H1 (cell line): ENCODE measurements at places on chromosomes 16 and 17.

DNA sequence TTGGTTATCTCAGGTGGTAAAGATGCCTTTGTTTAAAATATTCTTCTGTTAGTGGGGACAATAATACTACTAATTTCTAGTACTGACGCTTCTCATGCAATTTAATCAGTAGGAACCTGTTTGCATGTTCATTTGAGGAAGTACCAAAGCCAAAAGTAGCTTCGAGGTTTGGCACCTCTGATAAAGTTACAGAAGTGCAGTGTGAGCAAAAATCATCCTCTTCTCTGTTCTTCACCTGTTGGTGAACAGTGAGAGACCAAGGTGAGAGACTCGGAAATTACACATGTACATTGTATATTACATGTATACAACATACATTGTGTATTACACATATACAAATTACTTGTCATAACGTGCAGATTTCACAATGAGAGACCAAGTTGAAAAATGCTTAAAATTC is 404.6 kb downstream of the MAF start:
- DNase-seq = no peak

- no peak for DNase-seq
Measured at GRCh38 chr16:81029930-81030604, 5.6 kb upstream of the ATMIN start.

- DNase-seq = peak; percentile 94
Measured at GRCh38 chr17:49707608-49708514, at the start of gene SLC35B1. Gene SLC35B1 (minus strand): TSS chr17:49707964. CDS start chr17:49707833, 131 bp downstream.

DNA sequence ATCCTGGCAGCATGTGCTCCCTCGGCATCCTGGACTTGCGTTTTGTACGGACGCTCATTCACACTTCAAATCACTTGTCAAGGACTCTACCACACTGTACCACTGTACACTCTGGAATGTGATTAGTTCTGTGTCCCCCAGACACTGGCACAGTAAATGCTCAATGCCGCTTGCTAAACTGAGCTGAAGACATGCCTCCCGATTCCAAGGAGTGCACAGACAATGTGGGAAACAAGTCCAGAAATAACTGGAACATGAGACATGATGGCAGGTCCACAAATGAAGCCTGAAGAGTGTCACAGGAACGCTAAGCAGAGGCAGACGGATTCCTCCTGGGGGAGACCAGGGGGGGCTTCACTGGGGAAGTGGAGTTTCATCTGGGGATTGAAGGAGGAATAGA is 22.1 kb downstream of the HIC1 start:
- DNase-seq = no peak

- no peak for DNase-seq
Measured at GRCh38 chr16:25027781-25028180, 12.6 kb upstream of the ARHGAP17 start.

GRCh38 chr16:88812513-88813268 is 963 bp upstream of the APRT start:
- DNase-seq = no peak

DNA sequence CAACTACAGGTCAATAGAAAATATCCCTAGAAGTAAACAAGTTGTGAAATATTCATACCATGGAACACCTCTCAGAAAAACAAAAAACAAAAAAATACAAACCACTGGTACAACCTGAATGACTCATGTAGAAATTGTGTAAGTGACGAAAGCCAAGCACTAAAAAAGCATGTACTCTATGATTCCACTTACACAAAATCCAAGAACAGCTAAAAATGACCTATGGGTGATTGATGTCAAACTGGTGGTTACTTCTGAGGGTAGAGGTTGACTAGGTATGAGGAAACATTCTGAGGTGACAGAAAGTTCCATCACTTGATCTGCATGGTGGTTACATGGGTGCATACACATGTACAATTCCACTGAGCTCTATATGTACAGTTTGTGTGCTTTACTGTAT is 31.1 kb downstream of the DHRS7C start:
- no peak for DNase-seq

DNA sequence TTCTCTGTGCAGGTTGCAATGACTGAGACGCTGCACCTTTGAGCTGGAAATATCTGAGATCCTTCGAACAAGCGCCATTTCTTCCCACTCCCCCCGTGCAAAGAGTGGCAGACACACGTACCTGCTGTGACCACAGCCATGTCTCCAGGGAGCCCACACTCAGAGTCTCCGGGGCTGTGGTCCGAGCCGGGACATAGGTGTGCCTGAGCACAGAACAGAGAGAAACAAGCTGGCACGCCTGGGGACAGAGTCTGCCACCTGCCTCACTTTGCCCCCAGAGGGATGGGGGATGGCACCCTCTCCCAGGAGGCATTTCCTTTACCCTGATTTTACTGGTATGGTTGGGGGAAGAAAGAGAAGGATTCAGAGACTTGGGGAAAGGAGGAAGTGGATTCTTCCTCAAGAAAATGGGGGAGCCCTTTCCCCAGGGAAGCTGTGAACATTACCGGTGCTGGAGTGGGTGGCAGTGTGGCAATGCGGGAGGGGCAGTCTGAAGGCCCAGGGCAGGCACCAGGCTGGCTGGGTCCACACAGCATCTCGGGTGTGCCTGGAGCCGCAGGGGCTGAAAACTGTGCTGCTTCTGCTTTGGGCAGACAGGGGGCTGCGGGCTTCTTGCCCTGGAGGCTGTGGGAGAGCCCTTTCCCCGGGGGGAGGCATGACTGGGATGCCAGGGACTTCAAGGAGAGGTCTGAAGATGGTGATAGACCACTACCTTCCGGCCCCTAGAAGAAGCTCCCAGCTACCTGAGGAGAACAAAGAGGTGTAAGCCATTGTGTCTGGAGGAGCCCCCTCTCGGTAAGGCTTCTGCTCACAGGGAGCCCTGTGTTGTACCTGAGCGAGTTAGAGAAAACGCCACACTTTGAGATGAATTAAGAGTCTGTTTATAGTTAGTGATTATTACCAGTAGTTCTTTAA is 6.6 kb upstream of the PIK3R6 start:
- DNase-seq = no peak

- DNase-seq = no peak
Measured at GRCh38 chr17:22671110-22671509, 978.8 kb downstream of the KCNJ18 start.

- no peak for DNase-seq
Measured at GRCh38 chr16:62022688-62023087, 13.6 kb downstream of the CDH8 start.

- DNase-seq = no peak
Measured at GRCh38 chr16:50610331-50611262, 62.4 kb downstream of the NKD1 start.

DNA sequence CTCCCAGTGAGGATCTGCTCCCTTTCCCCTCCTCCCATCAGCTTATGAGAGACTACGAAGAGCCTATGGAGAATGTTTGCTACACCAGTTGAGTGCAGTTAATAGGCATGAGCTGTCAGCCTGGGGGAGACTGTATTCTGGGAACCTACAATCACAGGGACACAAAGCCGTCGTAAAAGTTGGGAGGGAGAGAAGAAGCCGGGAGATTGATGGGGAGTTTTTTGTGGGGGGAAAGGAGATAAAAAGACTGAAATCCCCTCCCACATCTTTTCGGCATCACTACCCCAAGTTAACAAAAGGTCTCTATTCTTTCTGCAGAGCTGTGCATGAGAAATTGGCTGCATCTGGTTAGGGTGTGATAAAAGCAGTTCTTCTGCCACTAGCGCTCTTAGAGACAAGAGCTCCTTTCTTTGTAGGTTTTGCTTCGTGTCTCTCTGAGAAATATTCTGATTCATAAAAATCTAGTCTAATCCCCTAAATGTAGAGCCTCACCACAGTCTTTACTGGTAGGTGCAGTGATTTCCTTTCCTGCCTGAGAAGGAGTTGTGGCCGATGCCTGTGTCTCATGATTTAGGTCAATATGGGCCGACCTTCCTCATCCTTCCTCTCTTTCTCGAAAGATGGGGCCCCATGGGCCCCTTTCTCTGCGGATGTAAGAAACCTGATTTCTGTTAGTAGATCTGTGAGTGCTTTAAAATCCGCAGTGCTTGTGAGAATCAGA is 77.4 kb downstream of the BPTF start:
- DNase-seq = no peak

- no peak for DNase-seq
Measured at GRCh38 chr17:83127431-83128160, 48.2 kb downstream of the METRNL start.

DNA sequence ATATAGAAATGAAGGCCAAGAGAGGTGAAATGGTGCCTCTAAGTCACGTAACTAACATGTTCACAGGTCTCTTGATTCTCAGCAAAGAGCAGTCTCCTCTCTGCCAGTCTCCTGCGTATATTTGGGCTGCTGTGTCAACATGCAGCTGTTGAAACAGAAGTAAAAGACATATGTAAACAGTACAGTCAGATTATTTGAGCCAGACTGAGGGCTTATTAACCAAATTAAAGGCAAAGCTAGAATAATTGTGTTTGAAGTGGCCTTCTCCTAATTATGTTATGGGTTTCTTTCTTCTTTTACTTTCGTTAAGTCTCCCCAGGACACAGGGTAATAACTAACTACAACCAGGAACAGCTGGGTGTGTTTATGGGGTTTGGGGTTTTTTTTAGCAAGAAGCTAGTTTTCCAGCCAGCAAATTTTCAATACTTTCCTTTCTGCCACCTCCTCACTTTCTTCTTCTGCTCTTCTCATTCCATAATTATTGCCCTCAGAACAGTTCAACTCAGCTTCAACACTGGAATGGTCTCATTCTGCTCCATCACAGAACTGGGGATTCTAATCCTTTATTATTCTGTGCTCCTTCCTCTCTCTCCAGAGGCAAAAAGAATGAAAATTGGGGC is 18.4 kb downstream of the G6PC1 start:
- no peak for DNase-seq
